ENCODE measurements at places on chromosomes 4 and X.

- DNase-seq, result no peak
Observed at GRCh38 chr4:1418494-1419285, 12.4 kb upstream of the NKX1-1 start.

- DNase-seq, result peak; percentile 31
Observed at GRCh38 chr4:137635601-137636000, 103.3 kb upstream of the PCDH18 start.

GRCh38 chr4:37400241-37400881, 155.8 kb downstream of the NWD2 start:
- no peak for DNase-seq

- DNase-seq, result no peak
Observed at GRCh38 chr4:103095080-103095479, 4.6 kb downstream of the BDH2 start.

DNA sequence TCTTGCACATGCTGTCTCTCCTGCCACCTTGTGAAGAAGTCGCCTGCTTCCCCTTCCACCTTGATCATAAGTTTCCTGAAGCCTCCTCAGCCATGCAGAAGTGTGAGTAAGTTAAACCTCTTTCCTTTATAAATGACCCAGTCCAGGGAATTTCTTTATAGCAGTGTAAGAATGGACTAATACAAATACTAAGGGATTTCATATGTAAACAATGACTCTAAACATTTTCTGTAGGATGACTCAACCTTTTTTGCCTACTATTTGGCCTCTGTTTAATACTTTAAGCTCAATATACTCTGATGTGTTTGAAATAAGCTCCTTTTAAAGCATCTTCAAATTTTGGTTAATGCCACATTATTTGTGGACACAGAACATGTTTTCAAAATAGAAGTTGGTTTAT, 813.5 kb upstream of the SLIT2 start:
- DNase-seq, result peak; percentile 29

GRCh38 chr4:109912706-109913595, at the start of gene EGF:
EGF (plus strand) TSS chr4:109912883; CDS start chr4:109913336, 453 bp downstream.
- DNase-seq, result peak; percentile 64
